Foreskin keratinocyte (primary cell): ENCODE measurements at places on chromosomes 5 and 9. TPM values are rescaled to one million over a fixed set of nuclear protein-coding genes. Genes with fewer than 3 reads are reported as not detected.

Gene GDF9
- 0.03 and 0.08 TPM in 2 replicates for polyA plus RNA-seq

Gene SEMA6A
- 0.10 and 0.20 TPM in 2 replicates for polyA plus RNA-seq

Gene STC2
- 8.6 and 17.8 TPM in 2 replicates for polyA plus RNA-seq

Gene AQP7
- polyA plus RNA-seq, result not detected in 2 replicates

Gene PCDH12
- polyA plus RNA-seq, result 0.01 and 0.02 TPM in 2 replicates

Gene FGFR4
- polyA plus RNA-seq, result 4.6 and 6.4 TPM in 2 replicates

Gene FAM221B
- polyA plus RNA-seq, result not detected in 2 replicates

Gene GMCL2
- not detected in 2 replicates for polyA plus RNA-seq

Gene GFI1B
- polyA plus RNA-seq, result not detected in 2 replicates

Gene ZFAND5
- polyA plus RNA-seq, result 33.6 and 41.8 TPM in 2 replicates

Gene SPATA31A6
- not detected in 2 replicates for polyA plus RNA-seq

Gene HEMGN
- polyA plus RNA-seq, result not detected in 2 replicates

Gene GRM6
- polyA plus RNA-seq, result not detected in 2 replicates

Gene B4GALT7
- polyA plus RNA-seq, result 30.7 and 32.0 TPM in 2 replicates

Gene DIMT1
- 30.1 and 35.2 TPM in 2 replicates for polyA plus RNA-seq

Gene PTGDS
- not detected in 2 replicates for polyA plus RNA-seq

Gene CDKN2AIPNL
- polyA plus RNA-seq, result 33.6 and 40.7 TPM in 2 replicates

Gene CDX1
- not detected in 2 replicates for polyA plus RNA-seq

Gene ANKRD34B
- polyA plus RNA-seq, result not detected in 2 replicates

Gene CRB2
- not detected in 2 replicates for polyA plus RNA-seq

Gene WDR38
- not detected in 2 replicates for polyA plus RNA-seq

Gene THBS4
- 0.59 and 0.69 TPM in 2 replicates for polyA plus RNA-seq

Gene KIF12
- polyA plus RNA-seq, result 1.7 and 2.4 TPM in 2 replicates

Gene KLHL3
- polyA plus RNA-seq, result 0.40 and 0.48 TPM in 2 replicates

Gene CCL21
- 0.06 TPM in 1 of 2 replicates, not detected in the other for polyA plus RNA-seq

Gene FUT7
- not detected in 2 replicates for polyA plus RNA-seq

Gene CER1
- not detected in 2 replicates for polyA plus RNA-seq

Gene IL13
- polyA plus RNA-seq, result not detected in 2 replicates

Gene ACTBL2
- not detected in 2 replicates for polyA plus RNA-seq

Gene CDC20B
- polyA plus RNA-seq, result not detected in 2 replicates

Gene PLAC8L1
- 0.22 and 0.27 TPM in 2 replicates for polyA plus RNA-seq

Gene PCDHGB4
- polyA plus RNA-seq, result 0.12 and 0.25 TPM in 2 replicates

Gene ZFP2
- polyA plus RNA-seq, result 0.11 and 0.13 TPM in 2 replicates

Gene MSX2
- polyA plus RNA-seq, result 3.8 and 3.9 TPM in 2 replicates

Gene CYFIP2
- 0.53 and 0.68 TPM in 2 replicates for polyA plus RNA-seq

Gene PNPLA7
- 0.04 and 0.19 TPM in 2 replicates for polyA plus RNA-seq

Gene EFNA5
- 2.7 and 3.0 TPM in 2 replicates for polyA plus RNA-seq

Gene MYMK
- polyA plus RNA-seq, result not detected in 2 replicates
